HT-29 (cell line): ENCODE measurements at places on chromosomes 3 and 15.

DNA sequence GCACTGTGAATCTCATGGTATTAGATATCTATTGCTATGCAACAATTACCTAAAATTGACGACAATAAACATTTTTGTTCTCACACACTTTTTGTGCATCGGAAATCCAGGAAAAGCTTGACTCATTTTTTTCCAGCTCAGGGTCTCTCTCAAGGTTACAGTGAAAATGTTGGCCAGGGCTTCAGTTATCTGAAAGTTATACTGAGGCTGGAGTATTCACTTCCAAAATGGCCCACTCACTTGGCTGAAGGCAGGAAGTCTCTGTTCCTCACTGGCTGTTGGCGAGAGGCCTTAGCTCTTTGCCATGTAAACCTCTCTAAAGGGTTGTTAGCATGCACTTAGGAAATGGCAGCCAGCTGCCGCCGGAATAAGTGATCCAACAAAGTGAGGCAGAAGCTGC lies 41.4 kb downstream of the OSTN start:
- DNase-seq, result no peak

- DNase-seq, result no peak
Measured at GRCh38 chr3:41854956-41855355, 106.9 kb downstream of the ULK4 start.

- DNase-seq, result no peak
Measured at GRCh38 chr3:172079326-172079976, 40.1 kb downstream of the FNDC3B start.

DNA sequence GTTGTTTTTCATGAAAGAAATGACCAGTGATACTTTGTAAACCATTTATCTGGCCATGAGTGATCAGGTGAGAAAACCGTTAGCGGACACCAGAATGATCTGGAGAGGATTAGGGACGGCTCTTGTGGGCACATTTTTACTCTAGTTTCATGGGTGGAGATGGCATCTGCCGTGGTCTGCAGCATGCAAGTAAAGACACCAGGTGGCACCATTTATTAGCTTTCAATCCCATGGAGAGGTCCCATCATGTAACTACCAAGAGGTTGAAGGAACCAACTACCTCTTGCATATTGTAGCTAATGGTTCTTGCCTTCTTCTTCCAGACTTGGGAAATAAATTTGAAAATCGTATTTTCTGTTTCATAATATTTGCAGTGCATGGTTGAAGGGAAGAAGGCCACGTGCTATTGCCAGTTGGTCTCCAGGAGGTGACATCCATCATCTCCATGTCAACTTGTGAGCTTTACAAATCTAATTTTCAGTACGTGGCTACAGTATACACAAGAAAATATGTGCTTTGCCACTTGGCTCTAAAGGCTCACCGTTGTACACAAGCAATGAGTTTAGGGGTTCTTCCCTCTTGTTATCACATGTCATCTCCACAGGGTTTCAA lies 1.5 kb upstream of the MAPKBP1 start:
- DNase-seq, result peak; percentile 88

DNA sequence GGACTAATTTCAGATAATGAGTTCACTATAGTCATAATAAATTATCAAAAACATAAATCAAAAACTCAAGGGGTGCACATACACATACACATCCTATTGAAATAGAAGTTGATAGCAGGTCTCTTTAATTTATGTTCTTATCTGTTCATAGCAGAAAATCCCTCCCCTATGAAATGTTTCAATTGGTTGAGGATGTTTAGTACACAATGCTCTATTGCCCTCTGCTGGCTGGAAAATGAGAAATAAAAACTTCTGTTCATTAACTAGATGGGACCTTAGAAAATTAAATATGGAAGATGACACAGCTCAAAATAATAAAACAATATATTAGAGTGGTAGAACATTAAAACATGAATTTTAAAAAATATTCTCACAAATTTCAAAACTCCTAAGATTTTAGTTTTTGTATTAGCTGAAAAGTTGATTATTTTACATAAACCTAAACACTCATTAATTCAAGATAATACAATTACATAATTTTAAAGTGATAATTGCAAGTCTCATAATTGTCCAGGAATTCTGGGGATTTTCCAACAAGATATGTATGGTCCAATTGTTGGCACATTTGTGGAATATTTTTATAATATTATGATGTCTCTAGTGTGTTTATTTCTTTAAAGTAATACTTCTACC lies 735.0 kb downstream of the ROBO1 start:
- peak; percentile 59 for DNase-seq

DNA sequence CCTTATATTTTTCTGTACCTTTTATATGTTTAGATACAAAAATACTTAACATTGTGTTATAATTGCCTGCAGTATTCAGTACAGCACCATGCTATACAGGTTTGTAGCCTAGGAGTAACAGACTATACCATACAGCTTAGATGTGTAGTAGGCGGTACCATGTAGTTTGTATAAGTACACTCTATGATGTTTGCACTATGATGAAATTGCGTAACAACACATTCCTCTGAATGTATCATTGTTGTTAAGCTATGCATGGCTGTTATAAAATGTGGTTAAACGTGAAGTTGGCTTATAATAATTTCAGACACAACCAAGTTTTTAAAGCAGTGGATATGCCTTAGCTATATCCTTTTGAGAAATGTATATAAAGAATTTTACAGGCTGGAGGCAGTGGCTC lies 328.3 kb downstream of the PLCL2 start:
- DNase-seq, result peak; percentile 16

DNA sequence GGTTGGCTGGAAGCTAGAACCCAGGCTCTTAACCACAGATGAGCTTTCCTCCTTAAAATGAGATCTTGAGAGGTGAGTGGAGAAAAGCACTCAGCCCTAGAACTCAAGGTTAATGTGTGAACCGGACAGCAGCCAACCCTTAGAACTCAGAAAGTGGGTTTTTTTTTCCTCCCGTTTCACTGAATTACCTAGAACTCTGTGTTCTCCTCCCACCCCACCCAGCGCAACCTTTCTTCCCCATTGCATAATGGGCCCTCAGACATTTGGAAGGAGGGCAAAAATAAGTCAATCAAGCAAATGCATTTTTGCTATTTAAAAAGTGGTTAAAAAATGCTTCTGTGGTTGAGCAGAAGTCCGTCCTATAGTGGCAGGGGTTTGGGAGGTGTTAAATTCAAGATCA lies 36.7 kb downstream of the POC1A start:
- DNase-seq, result no peak

DNA sequence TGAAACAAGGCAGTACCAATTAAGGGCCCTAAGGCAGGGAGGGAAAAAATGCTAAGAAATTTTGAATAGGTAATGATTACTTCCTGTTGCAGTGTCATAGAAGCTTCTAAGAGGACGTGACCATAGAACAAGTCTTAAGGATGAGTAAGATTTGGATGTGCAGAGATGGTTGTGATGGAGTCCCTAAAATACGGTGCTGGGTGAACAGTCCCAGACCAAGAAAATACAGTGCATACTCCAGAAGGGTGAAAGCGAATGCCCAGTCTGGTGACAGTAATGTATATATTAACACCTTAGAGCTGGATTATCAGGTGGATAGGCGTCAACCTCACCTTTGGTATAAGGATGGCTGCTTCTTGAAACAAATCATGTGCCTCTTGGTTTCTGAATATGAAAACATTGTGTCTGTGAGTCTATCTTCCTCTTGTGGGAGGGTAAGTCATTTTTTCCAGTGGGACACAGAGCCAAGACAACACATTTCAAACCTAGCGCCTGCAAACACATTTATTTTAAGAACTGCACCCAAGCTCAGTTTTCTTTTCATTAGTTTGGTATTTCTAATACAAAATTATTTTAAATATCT lies 101.2 kb upstream of the TP63 start:
- no peak for DNase-seq

GRCh38 chr3:40846451-40846850 lies 321.7 kb downstream of the ZNF621 start:
- DNase-seq, result no peak

DNA sequence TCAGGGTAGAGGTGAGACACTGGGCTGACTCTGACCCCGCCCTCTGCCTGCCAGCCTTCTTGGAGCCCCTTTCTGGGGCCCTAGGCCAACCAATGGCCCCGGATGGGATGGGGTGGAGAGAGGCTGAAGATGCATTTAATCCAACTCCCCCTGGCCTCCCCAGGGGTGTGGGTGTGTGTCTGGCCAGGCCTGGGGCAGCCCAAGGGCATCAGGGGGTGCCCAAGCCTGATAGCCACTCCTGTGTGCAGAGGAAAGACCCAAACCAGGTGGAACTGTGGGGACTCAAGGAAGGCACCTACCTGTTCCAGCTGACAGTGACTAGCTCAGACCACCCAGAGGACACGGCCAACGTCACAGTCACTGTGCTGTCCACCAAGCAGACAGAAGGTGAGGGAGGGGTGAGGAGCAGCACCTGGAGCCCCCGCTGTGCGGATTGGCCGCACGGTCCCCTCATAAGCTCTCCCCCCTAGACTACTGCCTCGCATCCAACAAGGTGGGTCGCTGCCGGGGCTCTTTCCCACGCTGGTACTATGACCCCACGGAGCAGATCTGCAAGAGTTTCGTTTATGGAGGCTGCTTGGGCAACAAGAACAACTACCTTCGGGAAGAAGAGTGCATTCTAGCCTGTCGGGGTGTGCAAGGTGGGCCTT lies 9.5 kb downstream of the SPINT1 start:
- no peak for DNase-seq

- DNase-seq, result no peak
Measured at GRCh38 chr3:229183-229661, 32.7 kb downstream of the CHL1 start.

DNA sequence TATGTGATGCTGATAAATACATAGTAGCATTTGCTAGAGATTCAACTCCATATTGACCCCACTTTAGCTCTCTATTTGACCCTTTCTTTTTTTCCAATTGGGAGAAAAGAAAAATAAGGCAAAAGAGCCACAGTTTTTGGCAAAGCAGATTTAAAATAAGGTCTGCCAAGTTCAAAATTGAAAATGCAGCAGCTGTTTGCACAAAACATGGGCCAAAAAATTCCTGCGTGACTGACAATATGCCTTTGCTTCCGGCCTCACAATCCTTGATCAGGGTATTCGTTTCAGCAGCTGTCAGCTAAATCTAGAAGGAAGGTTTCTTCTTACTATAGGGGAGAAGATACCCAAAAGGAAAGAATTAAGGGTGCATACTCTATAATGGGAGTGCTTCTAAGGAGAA lies 563.5 kb upstream of the CCDC54 start:
- no peak for DNase-seq

DNA sequence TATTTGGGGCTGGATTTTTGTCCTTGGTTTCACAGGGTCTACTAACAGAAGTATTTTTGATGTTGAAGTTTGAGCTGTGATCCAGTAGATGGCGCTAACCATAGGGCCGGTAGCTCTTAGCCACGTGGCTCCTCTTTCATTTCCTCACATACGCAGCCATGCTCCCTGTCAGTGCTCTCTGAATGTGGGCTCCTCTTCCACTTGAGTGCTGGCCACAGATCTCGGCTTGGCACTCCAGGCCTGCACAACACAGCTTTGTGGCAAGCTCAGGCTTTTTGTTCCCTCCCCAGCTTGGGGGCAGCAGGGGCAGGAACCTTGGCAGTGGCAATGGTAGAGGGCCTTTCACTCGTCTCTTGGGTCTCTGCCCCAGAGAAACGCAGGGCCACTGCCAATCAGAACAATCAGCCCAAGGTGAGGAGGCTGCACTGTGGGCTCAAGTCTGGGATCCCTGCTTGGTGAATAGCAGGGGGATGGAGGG lies 18.6 kb upstream of the DNAAF4 start:
- peak; percentile 30 for DNase-seq

GRCh38 chr3:171874879-171875278 lies 31.7 kb downstream of the TMEM212 start:
- DNase-seq, result no peak

- no peak for DNase-seq
Measured at GRCh38 chr3:72318504-72319193, 529.6 kb downstream of the SHQ1 start.

DNA sequence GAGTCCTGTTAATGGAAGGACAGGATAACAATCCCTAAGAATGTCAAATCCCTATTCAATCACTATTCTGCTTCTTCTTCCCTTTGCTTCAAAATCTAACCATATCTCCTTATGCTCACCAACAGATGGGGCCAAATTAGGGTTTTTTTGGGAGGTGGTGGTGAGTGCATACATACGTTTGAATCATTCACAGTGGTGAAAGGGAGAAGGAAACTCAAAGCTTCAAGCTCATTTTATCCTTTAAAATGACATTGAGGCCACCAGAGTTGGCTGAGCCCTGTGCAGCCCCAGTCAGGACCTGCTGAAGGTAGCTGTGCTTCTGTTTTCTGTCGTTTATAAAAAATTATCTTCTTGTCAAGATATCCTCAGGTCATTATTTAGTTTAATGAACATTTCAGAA lies 607.5 kb upstream of the AGTR1 start:
- no peak for DNase-seq

GRCh38 chr3:3069723-3070122 lies 40.5 kb downstream of the IL5RA start:
- no peak for DNase-seq

- no peak for DNase-seq
Measured at GRCh38 chr3:179969525-179969924, 67.2 kb downstream of the PEX5L start.

- DNase-seq, result no peak
Measured at GRCh38 chr15:43954181-43954621, 127.4 kb downstream of the WDR76 start.

DNA sequence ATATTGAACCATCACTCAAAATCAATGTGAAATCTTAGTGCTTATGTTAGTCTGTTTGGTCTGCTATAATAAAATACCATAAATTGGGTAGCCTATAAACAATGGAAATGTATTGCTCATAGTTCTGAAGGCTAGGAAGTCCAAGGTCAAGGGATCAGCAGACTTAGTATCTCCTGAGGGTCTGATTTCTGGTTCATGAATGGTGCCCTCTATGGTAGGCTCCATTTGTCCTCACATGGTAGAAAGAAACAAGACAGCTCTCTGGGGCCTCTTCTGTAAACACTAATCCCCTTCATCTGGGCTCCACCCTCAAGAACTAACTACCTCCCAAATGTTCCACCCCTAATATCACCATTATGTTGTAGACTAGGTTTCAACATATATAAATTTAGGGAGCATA lies 15.0 kb upstream of the EOMES start:
- no peak for DNase-seq

DNA sequence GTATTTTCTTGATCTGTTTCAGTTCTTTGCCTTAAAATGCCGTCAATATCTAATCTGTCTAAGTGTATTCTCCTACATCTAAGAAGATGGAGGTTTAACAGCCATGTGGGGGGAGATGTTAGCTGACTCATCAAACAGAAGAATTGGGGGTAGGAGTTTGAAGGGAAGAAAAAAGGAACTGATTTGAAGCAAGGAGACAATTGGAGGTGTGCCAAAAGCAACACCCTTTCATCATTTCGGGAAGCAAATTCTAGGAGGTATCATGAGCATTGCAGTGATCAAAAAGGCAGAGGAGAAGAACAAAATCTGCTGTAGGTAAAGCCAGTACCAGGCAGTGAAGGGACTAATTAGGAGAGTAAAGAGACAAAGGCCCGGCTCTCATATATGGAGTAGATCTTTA lies 337.3 kb upstream of the TBC1D5 start:
- DNase-seq, result no peak
